ENCODE measurements at places on chromosomes 2 and 18.

DNA sequence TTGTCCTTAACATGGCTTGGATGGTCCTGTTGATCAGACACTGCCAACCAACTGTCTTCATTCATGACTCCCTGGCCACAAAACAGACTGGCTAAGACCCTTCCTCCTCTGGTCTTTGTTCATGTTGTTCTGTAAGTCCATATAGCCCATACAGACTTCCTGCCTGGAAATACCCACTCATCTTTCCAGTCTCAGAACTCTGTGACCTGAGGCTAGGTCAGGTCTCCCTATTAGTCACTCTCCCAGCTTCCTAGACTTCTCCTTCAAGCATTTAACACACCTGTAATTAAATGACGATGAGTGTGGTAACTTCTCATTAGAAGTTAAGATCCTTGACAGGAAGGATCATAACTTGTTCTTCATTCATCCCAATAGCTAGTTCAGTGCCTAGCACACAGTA, 56.3 kb downstream of the CCDC93 start:
- DNase-seq = no peak

GRCh38 chr2:37558623-37559022, 112.8 kb downstream of the CDC42EP3 start:
- DNase-seq = no peak

- no peak for DNase-seq
Observed at GRCh38 chr18:21386523-21387240, 144.7 kb downstream of the GREB1L start.

DNA sequence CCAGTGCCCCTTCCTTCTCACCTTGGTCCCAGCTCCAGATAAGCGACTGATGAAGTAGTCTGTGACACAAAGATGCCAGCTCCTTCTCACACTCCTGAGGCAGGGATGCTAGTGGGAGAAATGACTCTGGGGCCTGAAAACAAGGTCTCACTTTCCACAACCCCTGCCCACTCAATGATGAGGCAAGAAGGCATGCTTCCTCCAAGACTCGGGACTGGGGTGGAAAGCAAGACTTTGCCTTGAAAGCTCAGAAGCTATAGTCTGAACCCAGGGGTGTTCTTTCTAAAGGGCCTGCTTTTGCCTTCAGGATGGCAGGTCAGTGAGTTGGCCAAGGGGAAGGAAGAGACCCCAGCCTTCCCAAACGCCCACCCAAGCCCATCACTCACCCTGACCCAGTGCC, 1.4 kb downstream of the CCDC142 start:
- DNase-seq = no peak

- no peak for DNase-seq
Observed at GRCh38 chr2:74707837-74708236, 53.8 kb downstream of the SEMA4F start.

DNA sequence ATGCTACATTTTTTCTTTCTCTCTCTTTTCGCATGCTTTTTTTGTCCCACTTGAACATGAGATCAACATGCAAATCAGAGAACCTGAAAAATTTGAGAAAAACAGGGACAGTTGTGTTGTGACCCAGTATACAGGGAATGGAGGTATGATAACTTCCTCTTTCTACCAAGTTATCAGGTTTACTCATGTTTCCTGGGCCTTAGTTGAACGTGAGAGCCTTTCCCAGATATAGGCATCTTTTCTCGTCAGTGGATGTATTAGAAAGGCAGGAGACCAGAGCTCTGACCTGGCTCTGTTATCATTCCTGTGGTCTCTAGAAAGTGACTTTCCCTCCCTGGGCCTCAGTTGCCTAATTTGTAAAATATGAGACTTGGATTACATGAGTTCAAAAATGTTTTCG, 30.1 kb upstream of the FAM117B start:
- DNase-seq = no peak

DNA sequence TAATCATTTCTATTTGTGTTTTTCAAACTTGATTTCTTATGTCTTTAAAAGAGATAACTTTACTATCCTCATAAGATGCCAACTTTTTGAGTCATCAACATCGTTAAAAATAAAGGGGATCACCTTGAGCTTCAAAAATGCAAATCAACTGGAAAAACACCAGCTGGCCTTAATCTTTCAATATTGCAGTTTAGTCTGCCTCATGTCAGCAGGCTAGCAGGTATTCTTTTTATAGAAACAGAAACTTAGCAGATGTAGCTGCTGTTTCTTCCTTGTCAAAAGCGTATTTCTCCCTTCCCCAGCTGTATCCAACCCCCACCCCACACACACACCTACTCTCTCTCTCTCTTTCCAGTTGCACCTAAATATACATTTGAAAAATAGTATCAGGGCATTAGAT, 154.1 kb upstream of the ZNF804A start:
- DNase-seq = no peak

DNA sequence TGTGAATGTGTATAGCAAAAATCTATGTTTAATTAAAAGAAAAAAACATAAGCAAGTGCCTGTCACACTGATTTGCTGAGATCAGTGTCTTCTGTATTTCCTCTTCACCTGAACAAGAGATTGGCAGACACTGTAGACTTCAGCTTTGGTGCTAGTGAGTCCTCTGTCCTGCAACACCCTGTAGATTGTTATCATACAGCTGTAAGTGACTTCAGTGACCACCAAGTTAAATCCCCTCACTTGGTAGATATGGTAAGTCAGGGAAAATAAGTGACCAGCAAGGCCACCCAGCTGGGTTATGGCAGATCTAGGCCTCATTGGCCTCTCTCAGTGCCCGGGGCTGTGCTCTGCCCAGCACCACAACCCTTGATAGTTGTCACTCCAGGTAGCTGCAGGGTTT, 119.7 kb upstream of the EML6 start:
- DNase-seq = no peak

DNA sequence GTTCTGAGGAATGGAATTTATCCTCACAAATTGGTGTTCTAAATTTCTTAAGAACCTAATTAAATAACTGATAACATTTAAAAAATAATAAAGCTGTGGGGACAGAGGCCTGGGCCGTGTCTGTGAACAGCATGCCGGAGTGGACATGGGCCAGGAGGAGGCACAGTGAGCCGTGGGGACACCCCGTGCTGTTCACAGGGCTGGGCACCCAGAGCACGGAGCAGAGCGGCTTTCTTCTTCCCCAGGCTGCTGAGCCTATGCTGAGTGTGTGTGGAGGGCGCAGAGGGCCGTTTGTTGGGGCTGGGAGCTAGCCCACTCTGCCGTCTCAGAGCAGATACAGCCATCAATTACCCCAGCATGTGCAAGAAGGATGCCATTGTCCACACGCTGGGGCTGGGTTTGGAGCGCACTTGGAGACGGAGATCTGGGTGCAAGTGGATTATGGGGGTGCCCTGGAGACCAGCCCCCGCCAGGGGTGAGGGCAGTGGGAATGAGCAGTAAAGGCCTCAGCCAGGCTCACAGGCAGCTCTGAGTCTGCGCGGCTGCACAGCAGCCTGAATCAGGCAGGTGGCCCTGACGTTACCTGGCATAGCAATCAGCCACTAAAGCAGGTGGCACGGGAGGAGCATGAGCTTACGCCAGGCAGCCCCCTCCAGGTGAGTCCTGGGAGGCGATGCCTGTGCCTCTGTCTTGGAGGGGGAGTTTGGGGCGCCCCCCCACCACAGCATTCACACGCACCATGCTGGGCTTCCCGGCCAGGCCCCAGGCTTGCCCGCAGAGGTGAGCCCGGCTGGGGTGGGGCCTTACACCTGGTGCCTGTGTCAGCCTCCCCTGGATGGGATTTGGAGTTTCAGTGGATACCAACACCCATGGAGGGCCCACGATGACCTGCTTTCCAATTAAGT, 52.1 kb upstream of the SLC66A3 start:
- DNase-seq = no peak

DNA sequence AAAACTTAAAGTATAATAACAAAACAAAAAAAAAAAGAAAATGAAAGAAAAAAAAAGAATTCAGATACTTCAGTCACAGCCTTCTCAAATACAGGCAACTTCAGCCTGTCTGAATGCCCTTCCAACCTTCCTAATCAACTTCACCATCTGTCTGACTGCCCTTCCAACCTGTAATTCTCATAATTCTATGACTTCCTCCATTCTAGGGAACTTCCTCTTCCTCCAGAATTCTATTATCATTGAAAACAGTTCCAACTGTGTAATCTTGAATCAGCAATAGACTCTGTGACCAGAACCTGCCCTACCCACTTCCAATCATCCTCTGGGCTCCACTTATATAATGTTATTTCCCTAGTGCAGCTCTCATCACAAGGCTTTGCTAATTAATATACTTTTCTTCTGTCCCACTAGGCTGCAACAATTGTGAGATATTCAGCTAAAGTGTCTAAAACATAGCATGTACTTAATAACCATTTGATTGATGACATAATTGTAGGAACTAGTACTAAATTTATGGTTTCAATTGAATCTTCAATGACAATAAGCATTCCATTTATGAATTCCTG, 127.3 kb downstream of the UPP2 start:
- no peak for DNase-seq

DNA sequence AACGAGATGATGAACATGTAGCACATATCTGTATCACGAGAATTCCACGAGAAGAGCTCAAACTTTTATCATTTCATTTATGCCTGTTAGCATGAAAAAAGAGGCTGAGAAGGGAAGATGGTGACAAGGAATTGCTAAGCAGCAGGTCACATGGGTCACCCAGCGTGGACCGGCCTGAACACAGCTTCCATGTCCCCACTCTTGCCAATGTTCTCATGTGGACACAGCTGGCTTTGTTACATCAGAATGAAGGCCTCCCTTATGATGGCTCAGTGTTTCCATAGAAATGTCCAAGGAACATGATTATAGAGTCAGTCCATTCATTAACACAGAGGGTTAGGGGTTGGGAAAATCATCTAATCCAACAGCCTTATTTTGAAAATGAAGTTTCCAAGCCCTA, 215.4 kb downstream of the CMPK2 start:
- no peak for DNase-seq

DNA sequence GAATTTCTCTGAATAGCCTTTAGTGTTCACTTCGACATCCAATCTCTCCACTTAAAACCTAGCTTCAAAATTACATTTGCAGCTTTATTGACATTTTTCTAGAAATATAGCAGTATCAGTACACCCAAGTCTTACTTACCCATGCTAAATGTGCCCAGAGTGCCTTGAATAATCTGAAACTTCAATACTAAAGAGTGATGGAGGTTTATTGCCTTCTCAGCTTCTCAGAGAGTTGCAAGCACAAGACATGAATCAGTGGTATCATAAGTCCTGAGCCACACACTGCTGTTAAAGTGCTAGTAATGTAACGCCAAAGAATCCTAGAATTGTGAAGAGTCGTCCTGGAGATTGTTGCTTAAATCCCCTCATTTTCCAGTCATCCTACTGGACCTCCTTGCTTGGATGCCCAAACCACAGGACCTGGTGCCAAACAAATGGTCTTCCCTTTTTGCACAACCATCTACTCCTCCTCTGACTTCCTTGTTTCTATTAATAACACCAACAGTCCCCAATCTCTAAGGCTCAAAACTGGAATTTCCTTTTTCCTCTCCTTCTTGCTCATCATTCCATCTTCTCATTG, 83.2 kb upstream of the SPATS2L start:
- no peak for DNase-seq

DNA sequence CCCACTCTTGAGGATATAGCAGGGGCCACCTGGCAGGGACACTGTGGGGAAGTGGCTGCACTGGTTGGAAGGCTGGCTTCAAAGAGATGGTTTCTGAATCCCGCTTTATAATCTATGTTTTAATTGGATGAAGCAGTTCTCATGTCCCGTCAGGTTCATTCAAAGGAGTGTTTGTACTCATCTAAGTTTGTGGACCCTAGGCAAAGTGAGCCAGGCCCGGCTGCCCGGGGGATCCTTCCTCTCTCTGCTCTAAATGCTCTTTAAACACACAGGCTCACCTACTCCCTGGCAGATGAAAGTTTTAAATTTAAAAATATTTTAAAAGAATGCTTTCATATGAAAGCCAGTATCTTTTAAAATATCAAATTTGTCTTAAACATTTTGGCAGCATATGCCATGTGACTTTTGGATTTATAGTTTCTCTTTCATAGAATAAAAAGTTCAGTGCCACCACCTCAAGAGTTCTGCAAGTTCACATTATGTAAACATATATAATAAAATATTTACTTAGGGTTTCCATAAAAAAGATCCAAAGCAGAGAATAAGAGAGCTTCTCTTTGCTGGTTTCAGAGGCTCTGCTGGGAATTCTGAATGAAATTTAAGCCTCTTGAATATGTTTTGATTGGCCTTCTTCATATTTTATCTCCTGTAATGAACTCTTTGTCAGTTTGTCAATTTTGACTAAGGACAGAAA, 143.5 kb upstream of the ALPP start:
- DNase-seq = no peak

DNA sequence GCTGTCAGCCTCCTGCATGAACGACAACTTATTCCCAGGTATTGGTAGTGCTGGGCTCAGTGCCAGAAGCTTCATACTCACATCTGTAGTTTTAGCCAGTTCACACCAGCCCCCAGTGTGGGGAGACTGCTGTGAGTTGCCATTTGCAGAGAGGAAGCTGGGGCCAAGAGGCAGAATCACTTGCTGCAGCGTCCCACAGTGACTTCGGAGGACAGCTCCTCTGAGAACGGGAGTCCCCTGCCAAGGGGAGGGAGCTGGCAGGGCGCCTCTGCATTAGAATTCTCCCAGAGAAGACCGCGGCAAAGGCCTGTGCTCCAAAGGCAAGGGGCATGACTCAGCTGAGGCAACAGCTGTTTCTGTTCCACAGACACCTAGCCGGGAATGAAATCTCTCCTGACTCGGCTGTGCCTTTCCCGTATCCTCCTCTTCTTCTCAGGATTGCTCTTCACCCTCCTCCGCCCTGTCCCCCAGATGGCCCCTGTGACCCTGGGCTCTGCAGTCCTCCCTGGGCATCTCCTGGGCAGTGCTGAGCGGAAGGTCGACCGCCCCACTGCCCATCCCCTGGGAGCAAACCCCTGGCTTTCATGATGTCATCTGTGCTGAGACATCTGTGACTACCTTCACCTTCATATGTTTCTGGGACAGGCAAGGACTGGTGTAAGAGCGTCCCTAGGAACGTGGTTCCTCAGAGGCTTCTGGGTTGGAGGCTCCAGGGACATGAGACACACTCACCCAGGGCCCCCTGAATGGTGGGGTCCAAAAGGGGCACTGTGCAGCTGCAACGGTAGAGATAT, 18.0 kb downstream of the MAL start:
- no peak for DNase-seq

DNA sequence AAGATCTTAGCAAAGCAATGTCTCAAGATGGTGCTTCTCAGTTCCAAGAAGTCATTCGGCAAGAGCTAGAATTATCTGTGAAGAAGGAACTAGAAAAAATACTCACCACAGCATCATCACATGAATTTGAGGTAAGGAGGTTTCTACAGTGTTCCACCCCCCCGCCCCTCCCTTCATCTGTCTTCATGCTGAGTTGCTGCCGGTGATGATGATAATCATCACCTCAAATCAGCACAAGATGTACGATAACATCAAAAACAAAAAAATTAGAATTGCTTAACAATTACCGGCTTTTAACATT, 14.6 kb downstream of the UGP2 start:
- no peak for DNase-seq
